NCI-H82 (cell line): ENCODE measurements at places on chromosomes 1 and 21.

DNA sequence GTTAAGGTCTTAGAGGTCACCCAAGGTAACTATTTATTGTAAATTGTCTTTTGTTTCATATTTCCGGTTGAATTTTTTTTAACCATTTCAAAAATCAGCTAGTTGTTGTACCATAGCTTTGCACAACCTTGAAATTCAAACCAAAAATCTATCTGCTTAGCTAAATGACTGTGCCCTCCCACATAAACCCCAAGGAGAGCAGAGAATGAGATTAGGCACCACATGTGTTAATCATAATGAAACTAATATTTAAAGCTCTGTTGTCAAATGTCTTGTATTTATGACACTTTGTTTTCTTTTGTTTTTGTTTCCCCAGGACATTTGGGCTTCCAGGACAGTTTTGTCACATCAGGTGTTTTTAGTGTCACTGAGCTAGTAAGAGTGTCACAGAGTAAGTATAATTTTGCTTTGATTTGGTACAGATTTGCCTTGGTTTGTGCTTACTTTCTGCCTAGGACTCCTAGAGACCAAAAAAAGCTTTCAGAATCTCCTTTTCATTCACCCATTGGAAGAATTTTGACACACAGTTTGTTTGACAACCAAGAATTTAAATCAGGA lies 249.9 kb downstream of the NFIA start:
- peak; percentile 24 for DNase-seq

DNA sequence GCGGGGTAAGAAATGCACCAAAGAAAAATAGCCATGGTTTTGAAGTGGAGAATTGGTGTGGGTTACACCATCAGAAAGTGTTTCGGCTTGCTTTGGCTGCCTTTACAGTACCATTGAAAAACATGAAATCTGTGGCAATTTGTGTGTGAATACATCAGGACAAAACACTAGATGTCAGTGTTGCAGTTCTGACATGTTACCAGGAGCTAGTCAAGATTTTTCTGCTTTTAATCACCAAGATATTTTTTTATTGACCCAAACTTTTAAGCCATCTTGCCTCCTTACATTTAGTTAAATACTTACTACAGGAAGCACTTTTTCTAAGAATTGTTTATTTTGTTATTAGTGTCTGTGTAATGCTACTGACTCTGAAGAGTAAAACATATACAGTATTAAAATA lies 14.3 kb downstream of the RRP15 start:
- peak; percentile 33 for DNase-seq

GRCh38 chr1:55081905-55082296 lies 42.6 kb downstream of the PCSK9 start:
- no peak for DNase-seq

DNA sequence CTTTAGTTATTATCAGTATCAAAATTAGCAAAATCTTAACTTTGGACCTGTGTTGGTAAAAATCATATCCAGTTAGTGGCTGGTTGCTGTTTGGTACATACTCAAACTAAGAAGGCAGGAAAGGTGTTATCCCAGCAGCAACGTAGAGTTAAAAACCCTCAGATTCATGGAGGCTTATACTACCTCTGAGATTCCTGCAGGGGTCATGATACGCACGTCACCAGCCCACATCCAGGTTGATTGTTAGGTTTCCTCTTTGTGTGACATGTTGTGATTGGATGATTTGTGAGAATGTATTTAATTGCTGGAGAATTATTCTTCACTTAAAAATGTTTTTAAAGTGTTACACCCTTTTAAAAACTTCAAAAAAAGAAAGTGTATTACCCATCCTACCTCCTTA lies 423.3 kb upstream of the ADGRL2 start:
- DNase-seq, result peak; percentile 17

DNA sequence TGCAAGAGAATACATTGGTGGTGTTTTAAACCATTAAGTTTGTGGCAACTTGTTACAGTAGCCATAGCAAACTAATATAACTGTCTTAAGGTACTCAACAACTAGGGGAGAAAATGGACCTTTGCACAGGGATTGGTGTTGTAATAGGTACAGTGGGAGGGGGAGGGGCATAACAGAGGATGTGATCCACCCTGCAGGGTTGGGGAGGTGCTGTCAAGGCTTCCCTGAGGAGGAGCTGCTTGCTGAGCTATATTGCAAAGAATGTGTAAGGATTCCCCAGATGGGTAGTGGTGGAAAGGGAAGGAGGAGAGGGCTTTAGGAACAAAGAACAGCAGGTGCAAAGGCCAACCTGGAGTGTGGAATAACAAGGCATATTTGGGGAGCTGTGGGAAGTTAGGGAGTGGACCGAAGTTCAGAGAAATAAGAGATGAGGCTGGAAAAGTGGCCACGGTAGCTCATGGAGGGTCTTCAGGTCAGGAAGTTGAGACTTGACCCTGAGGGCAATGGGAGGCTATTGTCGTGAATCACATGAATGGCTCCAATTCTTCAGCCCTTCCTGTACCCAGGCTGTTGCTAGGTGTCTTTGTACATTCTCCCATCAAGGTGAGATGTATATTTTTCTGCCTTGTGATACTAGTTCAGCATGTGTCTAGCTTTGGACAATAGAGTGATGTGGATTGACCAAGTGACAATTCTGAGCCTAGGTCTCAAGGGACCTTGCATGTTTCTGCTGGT lies 168.6 kb upstream of the CSF3R start:
- DNase-seq, result no peak

- DNase-seq, result no peak
These were observed 31.2 kb upstream of the TNFRSF1B start for GRCh38 chr1:12135612-12136011.
